ENCODE measurements at places on chromosomes 2 and 18.

- DNase-seq = no peak
Measured at GRCh38 chr18:39801010-39801409, 2154.0 kb upstream of the PIK3C3 start.

DNA sequence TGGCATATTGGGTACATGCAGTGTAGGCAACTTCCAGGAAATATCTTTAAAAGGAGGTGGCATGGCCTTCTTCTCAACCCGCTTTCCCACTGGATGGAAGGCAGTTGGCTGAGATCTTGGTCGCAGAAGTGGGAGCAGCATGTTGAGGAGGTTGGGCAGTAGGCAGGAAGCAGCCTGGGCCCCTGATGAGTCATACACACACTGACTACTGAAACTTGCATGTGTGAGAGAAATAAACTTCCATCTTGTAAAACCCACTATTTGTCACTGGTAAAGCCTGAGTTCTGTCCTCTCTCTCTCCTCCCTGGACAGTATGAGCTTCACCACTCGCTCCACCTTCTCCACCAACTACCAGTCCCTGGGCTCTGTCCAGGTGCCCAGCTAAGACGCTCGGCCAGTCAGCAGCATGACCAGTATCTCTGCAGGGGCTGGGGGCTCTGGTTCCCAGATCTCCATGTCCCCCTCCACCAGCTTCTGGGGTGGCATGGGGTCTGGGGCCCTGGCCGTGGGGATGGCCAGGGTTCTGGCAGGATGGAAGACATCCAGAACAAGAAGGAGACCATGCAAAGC, 233.8 kb upstream of the SPRED2 start:
- no peak for DNase-seq

DNA sequence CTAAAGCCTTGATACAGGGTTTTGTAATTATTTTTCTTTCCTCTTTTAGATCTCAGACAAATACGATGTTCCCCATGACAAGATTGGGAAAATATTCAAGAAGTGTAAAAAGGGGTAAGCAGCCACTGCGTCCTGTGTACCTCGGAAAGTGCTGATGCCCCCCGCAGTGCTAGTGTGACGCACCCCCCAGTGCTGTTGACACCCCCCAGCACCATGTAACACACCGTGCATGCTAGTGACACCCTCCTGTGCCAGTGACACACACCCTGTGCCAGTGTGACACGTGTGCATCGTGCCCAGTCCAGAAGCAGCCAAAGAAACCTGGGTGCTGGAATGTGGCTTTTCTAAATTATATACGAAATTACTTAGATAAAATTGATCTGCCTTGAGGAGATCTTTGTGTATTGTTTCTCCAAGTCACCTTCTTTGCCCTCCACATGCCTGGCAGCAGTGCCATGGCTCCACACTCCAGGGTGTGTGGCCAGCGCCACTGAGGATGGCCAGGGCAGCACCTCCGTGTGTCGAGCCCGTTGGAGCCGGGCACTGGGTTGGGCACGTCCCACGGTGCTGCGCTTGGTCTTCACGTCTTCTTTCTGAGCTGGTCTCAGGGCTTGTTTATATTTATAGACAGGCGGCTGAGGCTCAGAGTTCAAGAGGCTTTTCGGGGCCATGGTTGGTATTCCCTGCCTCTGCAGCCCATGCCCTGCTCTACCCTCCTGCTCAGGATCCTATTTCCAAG, 44.3 kb upstream of the KLF11 start:
- DNase-seq = no peak

DNA sequence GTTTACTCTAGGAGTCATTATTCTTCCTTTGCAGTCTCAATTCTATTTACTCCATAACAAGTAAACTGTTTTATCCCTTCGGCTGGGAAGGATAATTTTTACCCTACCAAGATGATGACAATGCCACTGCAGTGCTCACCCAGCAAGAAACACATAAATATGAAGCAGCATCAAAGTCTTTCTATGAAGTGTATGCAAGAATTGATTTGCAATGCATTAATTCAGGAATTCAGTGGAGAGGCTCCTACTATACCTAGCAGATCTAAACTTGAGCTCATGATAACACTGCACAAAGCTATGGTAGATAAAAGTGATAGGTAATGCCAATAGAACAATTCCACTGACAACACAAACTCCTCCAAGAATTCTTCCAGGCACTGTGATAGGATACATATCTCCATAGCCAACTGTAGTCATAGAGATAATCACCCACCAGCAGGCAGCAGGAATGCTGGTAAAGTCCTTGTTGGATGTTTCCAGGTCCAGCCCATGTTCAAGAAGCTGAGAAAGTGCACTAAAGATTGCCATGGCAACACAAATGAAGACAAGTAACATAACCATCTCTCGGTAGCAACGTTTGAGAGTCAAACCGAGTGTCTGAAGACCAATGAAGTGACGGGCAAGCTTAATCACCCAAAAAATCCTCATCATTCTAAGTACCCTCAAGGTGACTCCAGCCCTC, 49.9 kb downstream of the KCNG3 start:
- DNase-seq = no peak

DNA sequence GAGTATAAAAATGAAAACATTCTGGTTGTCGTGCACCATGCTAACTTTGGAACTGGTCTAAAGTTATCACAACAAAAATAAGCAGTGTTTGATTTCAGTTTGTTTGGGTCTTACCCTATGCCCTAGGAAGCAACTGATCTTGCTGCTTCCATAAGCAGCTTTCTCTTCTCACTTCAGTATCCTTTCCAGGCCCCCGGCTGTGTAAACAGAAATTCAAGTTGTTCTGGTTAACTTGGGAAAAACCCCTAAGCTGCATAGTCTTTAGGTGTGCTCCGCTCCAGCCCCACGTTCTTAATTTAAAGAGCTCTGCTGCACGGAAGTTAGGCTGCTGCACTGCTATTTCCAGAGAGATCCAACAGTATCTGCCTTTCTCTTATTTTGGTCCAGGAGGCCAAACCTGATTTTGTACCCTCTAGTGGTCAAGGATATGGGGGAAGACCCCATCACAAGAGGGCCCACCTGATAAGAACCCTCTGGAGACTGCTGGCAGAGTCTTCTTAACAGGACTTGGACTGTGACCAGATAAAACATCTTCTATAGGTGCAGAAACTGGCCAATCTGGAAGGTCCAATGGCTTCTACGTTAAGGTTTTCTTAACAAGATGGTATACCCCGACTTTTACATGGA, 69.1 kb downstream of the FEZ2 start:
- DNase-seq = no peak
